ENCODE measurements at places on chromosomes 11 and 22. TPM values are rescaled to one million over a fixed set of nuclear protein-coding genes. Genes with fewer than 3 reads are reported as not detected.

The OR5B12 gene
- not detected for total RNA-seq

The LMO2 gene
- 15.1 TPM for total RNA-seq

The DDI1 gene
- not detected for total RNA-seq

The SLC22A8 gene
- total RNA-seq: not detected

The SMDT1 gene
- 19.6 TPM for total RNA-seq

The OR5A1 gene
- not detected for total RNA-seq

The SYCE3 gene
- total RNA-seq: not detected

The GSTT2B gene
- total RNA-seq: 4.5 TPM

The FREY1 gene
- total RNA-seq: 0.35 TPM

The TSKU gene
- 13.9 TPM for total RNA-seq

The ANAPC15 gene
- total RNA-seq: 29.8 TPM

The SERPIND1 gene
- 0.09 TPM for total RNA-seq

The KRTAP5-10 gene
- not detected for total RNA-seq

The OR5AR1 gene
- not detected for total RNA-seq

The DEFB131B gene
- total RNA-seq: not detected

The APOA4 gene
- total RNA-seq: not detected

The OLFML1 gene
- 33.1 TPM for total RNA-seq

The ARVCF gene
- total RNA-seq: 62.5 TPM

The OR52I2 gene
- total RNA-seq: not detected

The TPBGL gene
- not detected for total RNA-seq

The TRIM6 gene
- total RNA-seq: 1.5 TPM
